Astrocyte of the spinal cord (primary cell): ENCODE measurements at places on chromosomes 4 and X.
A peak's percentile ranks its signal among the peaks of the same experiment; 100 is the strongest.

DNA sequence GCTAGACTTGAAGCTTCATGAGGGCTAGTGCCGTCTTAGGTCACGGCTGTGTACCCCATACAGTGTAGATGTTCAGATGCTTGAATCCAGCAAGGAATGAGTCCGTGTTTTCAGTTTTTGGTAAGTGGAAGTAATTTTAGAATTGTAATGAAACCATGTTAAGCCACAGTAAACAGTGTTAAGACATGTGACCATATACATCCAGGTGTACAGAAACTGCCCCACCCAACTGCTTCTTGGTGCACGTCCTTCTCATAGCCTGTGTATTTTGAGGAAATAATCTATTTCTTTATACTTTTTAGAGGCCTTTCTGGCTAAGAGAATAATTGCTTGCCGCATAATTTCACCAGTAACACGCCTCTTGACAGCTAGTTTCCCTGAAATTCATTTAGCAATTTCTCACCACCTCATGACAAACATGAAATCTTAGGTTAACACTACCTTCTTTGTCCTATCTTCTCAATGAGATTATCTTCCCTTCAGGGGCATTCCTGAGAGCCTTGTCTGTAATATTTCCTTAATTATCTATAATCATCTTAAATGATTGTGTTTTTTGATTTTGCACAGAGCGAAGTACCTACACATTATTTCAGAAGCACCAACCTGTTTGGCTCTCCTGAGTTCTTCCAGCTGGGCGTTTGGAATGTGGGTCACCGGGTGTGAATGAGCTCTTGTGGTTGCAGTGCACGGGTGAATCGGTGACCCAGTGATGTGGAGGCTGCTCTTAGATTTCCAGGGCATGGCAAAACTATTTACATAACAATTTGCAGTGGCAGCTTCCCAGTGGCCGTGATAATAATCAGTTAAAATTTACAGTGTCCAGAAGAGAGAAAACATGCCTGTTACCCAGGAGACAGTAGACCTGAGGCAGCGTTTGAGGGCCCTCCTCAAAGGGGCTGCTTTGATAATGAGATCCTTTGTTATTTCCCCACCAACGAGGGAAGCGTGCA is 50.2 kb upstream of the TADA2B start:
- no peak for DNase-seq

DNA sequence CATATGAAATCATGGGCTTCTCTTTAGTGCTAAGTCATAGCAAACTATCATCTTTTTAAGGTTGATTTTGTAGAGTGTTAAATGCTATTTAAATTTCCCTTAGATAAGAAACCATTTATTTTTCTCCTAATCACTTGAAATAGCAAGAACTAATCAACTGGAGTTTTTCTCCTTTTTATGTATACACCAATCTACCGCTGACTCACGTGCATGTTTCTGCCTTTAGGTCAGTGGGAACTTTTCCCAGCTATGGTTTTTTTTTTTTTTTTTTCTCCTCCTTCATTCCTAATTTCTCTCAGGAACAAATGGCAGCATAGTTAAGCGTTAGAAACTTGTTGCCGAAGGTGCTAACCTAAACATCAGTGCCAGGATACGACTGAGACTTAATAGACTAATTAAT is 176.4 kb downstream of the BMPR1B start:
- peak; percentile 70 for DNase-seq

- DNase-seq: no peak
Observed at GRCh38 chr4:6507345-6507744, 34.9 kb upstream of the PPP2R2C start.

DNA sequence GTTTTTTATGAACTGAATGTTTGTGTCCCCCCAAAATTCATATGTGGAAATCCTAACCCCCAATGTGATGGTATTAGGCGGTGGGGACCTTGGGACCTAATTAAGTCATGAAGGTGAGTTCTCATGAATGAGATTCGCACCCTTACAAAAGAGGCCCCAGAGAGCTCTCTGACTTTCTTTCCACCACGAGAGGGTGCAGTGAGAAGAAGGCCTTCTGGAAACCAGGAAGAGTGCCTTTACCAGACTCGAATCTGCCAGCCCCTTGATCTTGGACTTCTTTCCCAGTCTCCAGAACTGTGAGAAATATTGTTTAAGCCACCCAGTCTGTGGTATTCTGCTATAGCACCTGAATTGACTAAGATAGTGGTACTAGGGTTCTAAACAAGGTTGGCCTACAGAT is 40.8 kb downstream of the STK26 start:
- no peak for DNase-seq

DNA sequence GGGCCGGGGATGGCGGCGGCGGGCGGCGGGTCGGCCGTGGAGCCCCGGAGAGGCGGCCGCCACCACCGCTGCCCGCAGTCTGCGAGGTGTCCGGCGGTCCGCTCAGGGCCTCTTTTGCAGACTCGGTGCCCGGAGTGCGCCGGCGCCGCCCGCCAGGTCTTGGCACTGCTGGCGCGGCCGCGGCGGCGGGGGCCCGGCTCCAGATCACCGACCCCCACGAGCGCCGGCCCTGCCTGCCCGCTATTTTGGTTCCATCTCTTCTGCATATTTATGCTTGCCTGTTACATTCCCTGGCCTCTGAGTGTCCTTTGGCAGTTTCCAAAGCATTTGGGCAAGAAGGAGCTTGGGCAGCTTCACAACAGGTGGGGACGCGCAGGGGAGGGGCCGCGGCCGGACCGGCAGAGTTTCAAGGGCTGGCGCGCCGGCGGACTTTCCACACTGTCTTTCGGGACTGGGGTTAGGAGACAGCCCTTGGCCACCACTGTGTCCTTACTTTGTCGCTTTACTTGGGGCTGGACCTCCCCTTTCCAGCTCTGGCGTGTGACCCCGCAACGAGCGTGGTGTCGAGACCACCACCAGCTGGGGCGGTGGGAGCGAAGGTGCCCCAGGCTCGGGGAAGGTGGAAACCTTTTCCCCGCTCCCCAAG is 668 bp upstream of the TAPT1 start:
- peak; percentile 32 for DNase-seq

- DNase-seq: peak; percentile 82
Observed at GRCh38 chr4:122873821-122874593, 47.4 kb downstream of the FGF2 start.

DNA sequence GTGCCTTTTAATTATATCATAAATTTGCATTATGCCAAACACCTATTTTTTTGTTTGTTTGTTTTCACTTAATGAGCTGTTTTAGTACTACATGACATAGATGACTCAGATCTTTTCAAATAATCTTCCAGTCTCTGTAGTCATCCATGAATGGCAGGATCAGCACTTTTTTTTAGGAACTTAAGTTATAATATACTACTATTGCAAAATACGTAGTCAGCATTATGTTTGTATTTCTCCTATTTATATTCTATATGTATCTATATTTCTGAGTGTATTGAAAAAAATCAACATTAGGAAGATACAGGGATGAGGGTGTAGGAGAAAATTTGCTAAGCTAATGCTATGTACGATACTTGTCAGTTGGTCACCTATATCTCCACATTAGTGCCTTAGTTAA is 773.1 kb upstream of the AGA start:
- no peak for DNase-seq

GRCh38 chrX:134324359-134324758 is 87.4 kb downstream of the CCDC160 start:
- no peak for DNase-seq

DNA sequence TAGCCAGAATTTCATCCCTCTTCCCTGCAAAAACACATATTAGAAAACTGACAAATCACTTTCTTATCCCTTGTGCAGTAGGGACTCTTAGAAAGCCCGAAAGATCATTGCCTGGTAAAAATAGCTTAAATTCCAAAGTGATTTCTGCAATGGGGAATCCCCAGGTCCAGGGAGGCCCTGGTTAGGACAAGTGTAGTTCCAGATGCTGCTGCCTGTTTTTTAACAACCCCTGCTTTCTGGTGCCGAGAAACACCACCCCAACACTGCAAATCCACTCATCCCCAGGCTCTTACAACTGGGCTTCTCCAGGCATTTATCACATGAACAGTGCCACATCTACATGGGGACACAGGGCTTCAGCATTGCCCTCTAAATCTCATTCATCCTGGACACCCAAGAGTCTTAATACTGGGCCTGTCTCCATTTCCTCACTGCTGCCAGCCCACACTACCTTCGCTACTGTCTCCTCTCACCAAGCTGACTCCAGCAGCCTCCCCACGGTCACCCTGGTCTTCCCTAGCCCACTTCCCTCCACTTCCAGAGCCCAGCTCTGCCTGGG is 112.2 kb upstream of the PSAPL1 start:
- peak; percentile 9 for DNase-seq
